Activated CD4-positive, alpha-beta T cell treated with anti-CD3 and anti-CD28 coated beads for 36 hours (primary cell): ENCODE measurements at places on chromosomes 6 and 20. TPM values are rescaled to one million over a fixed set of nuclear protein-coding genes. Genes with fewer than 3 reads are reported as not detected.

GRCh38 chr6:45966340-45966739 lies 49.3 kb downstream of the CLIC5 start:
- no peak for DNase-seq

DNA sequence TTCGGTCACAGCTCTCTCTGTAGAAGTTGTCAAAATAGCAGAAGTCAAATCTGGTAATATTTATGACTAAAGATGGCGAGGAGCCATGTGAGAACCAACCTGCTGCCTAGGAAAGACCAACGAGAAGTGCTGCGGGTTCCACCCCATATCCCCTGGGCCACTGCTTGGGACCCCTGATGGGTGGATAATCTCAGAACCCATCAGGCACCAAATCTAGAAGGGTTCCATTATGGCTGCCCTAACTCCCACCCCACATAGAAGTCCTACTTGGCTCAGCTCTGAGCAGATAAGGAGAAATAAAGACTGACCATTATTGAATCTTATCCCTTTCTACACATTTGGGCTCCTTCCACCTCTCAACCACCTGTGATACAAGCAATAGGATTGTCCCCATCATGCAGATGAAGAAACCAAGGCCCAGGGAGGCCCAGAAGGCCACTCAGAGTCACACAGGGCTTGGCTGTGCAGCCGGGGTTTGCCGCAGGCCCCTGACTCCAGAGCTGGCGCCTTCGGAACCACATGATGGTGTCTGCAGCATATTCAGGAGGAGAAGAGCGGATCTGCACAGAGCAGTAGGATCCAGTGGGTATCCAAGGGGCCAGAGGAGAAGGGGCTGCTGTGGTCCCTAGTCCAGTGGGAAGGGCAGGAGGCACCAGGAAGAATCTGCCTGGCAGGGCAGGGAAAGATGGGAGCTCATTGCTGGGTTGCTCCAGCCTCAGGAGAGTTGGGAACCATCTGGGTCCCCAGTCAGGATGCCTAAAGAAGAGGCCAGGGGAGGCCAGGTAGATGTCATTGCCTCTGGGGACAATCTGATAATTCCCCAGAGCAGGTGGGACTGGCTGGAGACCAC lies 9.6 kb upstream of the PCMTD2 start:
- no peak for DNase-seq

Gene VSX1
- total RNA-seq = not detected

Gene PEX3
- total RNA-seq = 42.2 TPM

DNA sequence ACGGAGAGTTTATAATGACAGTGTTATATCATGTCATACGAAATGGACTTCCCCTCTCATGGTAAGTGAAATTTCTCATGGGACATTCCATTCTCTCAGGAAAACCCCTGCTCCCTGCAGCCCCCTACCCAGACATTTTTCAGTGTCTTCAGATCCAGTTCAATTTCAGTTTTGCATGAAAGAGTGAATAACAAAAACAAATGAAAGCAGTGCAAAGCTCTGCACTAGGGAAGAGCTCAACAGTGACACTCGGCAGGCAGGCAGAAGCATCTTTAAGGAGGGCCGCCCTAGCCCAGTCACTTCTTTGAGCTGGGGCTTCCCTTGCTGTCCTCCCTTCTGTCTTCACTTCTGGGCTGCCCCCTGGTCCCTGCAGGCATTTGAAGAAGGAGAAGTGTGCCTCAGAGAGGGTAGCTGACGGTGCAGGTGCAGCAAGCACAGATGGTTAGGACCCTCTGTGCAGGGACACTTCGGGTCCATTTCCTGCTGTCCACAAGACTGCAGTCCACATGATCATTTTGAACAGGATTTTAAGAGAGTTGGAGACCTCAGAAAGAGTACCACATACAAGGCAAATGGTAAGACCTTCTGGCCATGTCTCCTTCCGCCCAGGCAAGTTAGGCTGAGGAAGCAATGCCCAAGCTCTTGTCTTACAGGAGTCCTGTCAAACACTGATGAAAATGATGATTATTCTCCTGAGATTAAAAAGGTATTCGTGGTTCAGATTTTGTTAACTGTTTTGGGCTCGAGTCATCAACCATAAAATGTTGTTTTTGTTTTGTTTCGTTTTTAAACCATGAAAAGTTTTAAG lies 5.4 kb upstream of the DUSP22 start:
- no peak for DNase-seq
